ENCODE measurements at places on chromosomes 5 and 9.
A peak's percentile ranks its signal among the peaks of the same experiment; 100 is the strongest.

DNA sequence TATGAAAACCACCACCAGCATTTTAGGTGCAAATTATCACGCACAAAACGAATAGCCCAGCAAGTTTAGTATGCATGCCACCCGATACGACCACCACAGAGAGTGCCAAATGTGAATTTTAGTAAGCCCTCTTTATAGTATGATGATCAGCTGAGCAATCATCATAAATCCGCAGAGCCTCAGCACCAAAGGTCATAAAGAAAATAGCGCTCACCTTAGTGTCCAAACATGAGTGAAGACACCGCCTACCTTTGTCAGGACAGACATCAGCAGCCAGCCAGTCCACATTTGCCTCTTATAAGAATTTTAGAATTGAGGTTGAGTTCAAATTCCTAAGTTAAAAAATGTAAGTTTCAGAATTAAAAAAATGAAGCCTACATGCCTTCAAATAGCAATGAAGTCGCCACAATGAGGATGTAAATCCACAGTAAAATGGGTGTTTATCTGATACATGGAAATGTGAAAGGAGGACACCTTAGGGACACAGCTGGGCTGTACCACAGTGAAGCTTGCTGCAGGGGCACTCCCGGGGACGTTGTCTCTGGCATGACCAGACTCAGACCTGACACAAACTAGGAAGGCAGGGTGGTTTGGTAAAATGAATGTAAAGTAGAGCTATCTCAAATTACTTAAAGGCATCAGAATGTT lies 149.0 kb downstream of the AUH start:
- no peak for DNase-seq

DNA sequence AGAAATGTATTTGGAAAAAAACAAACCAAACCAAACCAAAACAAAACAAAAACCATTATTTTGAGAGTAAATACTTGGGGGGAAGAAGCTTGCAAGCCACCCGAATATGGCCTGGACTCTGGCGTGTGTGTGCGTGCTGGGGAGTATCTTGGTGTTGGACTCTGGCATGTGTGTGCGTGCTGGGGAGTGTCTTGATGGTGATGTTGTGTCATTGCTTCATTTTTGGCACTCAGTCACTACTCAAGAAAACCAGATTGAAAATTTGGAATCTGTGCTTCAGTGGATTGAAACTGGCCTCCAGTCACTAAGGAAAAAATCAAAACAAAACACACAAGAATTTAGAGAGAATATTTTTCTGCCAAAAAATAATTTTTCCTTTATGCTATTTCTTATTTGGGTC lies 76.1 kb downstream of the ARRDC3 start:
- no peak for DNase-seq

DNA sequence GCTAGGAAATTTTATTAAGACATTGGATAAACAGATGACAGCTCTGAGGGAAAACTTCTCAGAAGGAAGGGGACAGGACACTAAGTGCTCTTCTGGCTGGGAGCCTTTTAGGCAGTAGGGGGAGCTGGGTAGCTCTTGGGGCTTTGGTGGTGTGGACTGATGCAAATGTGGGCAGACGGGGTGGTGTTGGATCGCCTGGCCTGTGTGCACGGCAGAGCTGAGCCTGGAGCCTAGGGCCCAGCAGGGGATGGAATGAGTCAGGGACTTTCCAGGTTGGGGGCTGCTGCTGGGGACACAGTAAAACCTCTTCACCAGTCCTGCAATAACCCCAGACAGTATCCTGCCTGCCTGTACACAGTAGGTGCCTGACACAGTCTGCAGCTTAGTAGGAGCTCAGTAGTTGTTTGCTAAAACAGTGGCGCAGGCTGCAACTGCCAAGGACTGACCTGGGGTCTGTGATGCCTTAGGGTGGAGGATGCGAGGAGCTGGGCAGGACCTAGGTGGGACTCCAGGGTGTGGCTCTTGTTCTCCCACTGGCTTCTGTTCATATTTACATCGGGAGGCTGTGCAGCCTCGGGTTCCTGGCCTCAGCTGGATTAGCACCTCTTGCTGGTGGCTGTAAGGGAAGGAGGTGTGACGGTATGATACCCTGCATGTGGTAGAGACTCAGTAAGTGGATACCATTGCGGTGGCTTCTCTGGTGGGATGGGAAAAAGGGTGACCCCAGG lies 83.8 kb downstream of the DAB2IP start:
- peak; percentile 6 for DNase-seq

DNA sequence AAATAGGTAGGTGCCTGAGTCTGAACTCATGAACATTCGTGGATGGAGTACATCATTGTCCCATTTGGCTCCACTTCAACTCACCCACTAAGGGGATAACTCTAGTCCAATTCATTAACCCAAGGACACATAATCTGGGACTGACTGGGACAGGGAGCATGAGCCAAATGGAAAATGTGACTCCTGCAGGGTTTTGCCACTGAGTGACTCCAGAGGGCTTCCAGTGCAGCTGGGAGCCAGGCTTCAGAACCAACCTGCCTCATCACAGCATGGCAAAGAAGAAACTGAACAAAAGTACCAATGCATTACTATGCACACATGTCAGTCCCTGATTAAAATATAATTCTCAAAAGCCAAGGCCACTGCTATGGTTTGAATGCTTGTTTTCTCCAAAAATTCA lies 159.7 kb upstream of the SNX2 start:
- DNase-seq = no peak

- no peak for DNase-seq
Observed at GRCh38 chr9:38058452-38059232, 10.4 kb downstream of the SHB start.

DNA sequence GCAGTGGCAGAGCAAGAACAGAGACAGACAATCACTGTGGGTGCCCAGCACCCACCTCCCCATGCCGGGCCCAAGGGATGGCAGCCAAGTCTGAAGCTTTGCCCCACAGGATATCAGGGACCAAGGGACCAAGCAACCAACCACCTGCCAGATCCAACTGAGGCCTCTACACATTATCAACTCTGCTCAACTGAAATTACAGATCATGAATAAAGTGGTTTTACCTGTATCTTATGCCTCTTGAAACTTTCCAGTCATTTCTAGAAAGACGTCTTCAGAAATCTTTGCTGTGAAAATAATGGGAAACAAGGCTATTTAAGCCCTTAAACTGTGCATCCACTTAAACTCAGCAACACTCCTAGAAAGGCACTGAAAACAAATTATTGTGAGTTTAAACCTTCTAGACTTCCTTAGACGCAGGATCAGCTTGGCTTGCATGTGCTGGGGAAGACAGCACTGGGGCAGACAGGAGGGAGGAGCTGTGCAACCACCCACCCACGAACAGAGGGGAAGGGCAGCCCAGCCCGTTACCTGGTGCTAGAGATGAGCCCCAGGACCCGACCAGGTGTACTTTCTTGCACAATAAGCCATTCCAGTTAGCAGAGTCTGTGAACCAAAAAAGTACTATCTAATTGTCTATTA lies 80.0 kb downstream of the SEMA4D start:
- DNase-seq = no peak
